NCI-H446 (cell line): ENCODE measurements at places on chromosomes 11 and 22.

DNA sequence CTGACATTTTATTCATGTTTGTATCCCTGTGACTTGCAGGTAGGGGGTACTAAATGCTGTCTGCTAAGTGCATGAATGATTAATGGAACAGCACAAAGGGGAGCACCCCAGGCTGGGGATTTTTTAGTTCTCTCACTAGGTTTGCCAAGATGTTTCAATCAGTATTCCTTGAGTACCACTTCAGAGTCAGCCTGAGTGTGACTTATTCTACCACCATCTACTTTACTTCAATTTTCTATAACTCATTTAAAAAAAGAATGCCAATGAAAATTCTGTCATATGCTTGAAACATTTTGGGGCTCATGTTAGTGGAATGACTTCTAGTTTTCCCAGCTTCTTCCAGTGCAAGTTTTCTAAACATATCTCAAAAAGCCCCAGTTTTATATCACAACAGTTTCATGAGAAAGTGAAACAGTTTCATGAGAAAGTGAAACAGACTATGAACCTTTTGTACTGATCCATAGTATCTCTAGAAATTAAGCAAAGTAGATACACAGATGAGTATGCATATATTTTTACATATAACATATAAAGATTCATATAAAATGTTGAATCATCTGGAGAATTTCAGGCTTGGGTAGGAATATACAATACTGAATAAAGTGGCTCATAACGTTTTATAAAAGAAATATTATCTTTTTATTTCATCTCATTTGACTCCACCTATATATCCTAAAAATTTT, 252.4 kb downstream of the GRM5 start:
- DNase-seq: no peak

GRCh38 chr11:126307706-126308105, 3.8 kb downstream of the DCPS start:
- peak; percentile 62 for DNase-seq

DNA sequence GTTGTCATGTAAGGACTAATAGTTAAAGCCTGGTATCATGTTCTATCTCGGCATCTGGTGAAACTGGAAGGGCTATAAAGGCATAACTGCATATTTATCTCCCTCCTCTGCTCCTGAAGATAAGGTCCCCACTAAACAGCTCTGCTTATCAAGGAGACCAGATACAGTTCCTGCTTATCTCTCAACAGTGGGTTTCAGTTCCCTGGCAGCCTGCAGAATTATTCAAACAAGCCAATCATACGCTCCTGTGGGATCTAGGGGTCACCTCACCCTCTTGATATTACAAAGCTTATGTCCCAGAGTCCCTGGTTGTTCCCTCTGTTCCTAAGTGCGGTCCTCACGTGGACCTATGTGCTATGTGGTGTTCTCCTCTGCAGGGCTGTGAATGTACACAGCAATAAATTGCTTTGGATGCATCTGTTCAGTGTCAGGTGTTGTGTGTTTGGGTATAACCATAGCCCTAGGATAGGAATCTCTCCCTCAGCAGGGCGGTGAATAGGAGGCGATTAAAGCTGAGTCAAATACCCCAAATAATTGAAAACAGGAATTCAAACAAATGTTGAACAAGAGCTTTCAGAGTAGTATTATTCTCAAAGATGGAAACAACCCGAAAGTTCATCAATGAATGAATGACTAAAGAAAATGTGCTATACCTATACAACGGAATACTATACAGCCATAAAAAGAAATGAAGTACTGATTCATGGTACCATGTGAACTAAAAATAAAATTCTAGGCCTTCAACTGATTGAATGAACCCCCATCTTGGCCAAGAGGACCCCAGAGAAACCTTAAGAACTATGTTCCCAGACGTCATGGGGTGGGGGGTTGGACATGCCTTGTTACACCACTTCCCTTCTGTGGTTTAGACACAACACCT, 3.1 kb upstream of the OOSP4A start:
- DNase-seq: no peak

- DNase-seq: no peak
Measured at GRCh38 chr11:109641549-109641948, 219.6 kb downstream of the C11orf87 start.

- no peak for DNase-seq
Measured at GRCh38 chr22:20955548-20955947, 11.5 kb upstream of the AIFM3 start.

- no peak for DNase-seq
Measured at GRCh38 chr11:115919341-115920091, 415.3 kb upstream of the CADM1 start.

DNA sequence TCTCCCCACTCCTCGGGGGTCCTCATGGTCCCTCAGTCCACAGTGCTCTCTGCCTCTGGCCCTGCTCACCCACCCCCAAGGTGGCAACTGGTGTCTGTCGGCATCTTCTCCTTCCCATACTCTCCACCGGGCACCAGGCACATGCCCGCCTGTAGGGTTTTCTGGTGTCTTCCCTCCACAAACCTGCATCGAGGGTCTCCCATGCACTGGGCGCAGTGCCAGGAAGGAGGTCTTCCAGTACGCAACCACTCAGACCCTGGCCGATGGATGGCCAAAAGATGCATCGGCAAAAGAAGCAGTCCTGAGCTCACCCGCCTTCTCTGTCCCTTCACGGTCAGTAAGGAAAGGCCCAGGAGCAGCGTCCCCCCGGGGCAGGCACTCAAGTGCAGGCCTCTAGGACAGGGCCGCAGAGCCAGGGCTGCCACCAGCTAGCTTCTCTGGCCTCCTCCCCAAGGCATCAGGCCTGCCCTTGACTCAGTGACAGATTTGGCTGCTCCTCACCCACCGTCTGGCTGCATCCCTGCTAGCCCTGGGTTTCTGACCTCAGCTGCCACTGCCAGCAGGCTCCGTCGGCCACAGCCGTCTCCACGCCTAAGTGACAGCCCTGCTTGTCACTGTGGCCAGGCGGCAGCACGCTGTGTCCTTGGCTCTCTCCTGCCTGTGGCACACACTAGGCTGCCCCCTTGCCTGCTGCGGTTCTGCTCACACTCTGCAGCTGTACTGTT, 32.1 kb upstream of the IGSF9B start:
- DNase-seq: no peak
